ENCODE measurements at places on chromosomes 2 and 18.

GRCh38 chr2:126449677-126450076 lies 206.3 kb upstream of the GYPC start:
- DNase-seq = no peak

DNA sequence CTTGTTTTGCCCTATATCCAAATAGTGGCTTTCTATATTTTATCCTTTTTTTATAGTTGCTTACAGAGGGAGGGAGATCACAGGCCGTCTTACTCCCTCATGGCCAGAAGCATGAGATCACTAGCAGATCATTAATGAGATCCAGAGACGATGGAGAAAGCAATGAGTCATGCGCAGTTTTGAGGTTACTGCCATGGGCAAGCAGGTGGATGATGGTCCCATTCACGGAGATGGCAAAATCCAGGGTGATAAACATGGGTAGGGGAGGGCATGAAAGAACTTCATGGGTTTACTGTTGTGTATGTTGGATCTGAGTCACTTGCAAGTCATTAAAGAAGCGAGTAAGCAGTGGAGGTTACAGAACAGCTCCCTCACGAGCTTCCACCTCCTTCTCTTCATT lies 60.4 kb downstream of the C18orf63 start:
- peak; percentile 5 for DNase-seq

DNA sequence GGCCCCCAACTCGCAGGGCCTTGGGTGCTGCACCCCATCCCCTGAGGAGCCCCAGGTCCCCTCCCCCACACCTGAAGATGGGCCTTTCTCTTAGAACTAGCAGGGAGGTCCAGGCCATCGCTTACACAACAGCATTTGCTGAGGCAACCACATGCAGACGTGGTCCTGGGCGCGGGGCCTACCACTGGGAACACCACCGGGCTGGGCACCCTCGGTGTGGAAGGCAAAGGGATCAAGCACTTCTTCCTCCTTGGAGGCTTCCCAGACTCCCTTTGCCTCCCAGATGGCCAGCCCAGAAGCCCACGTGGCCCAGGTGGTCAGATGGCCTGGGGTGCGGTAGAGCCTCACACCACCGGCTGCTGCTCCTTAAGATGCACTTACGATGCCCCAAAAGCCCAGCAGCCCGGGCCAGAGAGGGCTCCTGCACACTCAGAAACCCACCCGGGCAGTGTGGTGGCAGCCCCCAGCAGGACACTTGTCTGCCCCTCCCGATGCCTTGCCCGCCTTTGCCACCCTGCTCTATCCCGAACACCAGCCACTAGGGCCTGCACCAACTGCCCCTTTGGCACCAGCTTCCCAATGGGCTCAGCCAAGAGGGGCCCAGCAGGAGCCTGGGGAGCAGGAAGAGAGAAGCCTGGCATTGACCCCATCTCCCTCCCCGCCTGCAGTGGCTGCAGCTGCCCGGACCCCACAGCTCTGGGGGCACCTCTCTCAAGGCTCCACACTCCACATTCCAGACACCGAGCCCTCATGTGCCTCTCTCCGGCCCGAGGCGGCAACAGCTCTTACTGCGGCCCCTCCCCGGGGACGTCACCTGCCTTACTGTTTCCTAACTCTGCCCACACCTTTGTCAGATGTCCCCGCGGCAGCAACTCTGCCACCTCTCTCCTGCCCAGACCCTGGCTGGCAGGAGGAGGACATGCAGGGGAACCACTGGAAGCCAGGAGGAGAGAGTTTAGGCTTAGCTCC lies 13.9 kb upstream of the MLPH start:
- no peak for DNase-seq

- peak; percentile 22 for DNase-seq
These were observed 37.7 kb upstream of the RNF103 start for GRCh38 chr2:86661333-86661732.

DNA sequence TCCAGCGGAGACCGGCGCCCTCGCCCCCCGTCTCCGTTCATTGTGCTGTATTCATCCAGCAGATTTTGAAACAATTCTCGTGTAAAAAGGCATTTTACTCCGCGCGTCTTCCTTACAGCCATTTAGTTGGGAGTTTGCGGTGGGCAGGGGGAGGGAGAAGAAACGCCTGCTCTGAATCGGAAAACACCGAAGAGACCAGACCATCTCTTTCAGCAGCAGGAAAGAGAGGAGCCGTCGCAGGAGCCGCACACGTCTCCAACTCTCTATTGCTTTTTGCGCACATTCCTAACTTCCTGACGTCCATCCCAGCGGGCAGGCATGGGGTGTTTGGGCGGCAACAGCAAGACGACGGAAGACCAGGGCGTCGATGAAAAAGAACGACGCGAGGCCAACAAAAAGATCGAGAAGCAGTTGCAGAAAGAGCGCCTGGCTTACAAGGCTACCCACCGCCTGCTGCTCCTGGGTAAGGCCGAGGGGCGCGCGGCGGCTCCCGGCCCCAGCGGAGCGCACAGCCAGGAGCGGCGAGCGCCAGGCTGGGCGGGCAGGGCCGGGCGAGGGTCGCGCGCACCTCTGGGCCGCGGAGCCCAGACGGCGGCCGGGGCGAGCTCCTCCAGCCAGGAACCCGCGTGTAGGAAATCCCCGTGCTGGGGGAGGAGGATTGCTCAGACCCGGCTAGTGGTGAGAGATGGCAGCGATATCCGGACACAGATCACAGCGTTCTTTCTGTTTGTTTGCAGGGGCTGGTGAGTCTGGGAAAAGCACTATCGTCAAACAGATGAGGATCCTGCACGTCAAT lies 63.2 kb downstream of the GNAL start:
- peak; percentile 31 for DNase-seq

DNA sequence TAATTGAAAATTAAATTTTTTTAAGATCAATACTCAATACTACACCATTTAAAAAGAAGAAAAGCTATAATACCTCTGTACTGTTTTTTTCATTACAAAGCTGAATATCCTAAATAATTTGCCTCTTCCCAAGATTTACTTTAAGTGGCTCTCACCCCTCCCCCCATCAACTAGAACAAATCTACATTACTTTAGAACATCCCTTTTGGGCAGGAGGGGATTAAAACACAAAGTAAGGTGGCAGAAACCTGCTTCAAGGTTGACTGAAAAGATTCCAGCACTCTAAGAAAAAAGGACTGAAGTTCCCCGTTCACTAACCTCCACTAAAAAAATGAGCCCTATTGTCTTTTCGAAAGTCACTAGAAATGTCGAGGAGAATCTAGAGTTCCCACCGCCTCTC lies 42.3 kb downstream of the SLC38A11 start:
- no peak for DNase-seq

GRCh38 chr18:12837747-12838146 lies 46.3 kb downstream of the PTPN2 start:
- peak; percentile 74 for DNase-seq

DNA sequence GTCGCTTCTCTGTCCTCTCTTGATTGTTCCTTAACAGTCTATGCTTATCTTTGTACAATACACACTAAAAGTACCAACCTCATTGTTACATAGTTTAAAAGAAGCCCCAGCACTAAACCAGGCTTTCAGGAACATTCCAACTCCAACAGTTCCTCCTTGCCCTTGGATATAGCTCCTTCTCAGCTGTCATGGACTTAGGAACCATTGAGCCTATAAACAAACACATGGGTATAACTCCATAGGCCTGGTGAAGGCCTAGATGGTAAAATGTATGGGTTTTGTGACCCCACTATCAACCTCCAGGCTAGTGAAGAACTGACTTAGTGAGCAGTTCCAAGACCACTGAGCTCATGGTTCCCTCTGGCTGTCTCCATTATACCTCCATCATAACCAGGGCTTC lies 74.8 kb upstream of the SLC39A10 start:
- DNase-seq = no peak

Data from cardiac fibroblast (primary cell).